ENCODE measurements at places on chromosomes 7 and 10. TPM values are rescaled to one million over a fixed set of nuclear protein-coding genes. Genes with fewer than 3 reads are reported as not detected.

DNA sequence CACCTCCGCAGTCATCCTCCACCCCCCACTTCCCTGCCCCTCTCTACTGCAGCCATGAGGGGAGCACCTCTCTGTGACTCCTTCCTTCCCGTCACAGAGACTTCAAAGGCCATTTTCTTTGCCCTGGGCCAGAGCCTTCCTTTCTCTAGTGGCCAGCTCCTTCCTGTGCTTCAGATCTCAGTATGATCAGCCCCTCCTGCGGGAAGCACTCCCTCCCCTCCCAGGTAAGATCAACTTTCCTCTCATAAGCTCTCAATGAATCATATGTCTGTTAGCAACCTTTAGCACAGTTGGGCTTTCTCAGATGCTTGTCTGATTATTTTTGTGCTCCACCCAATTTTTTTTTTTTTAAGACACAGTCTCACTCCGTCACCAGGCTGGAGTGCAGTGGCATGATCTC lies 241.0 kb upstream of the PRSS1 start:
- no peaks in the 10 kb centered on the region for H3K27me3 ChIP-seq
- H3K4me1 ChIP-seq = peaks cover 23% of the 10 kb centered on the region
- peak; percentile 21 for DNase-seq
- H3K36me3 ChIP-seq = no peaks in the 10 kb centered on the region
- peak overlapping the region; percentile 78 for H3K27ac ChIP-seq
- no peak overlapping the region for H3K4me3 ChIP-seq

FRA10AC1 gene
- 15.1 TPM for total RNA-seq

DNA sequence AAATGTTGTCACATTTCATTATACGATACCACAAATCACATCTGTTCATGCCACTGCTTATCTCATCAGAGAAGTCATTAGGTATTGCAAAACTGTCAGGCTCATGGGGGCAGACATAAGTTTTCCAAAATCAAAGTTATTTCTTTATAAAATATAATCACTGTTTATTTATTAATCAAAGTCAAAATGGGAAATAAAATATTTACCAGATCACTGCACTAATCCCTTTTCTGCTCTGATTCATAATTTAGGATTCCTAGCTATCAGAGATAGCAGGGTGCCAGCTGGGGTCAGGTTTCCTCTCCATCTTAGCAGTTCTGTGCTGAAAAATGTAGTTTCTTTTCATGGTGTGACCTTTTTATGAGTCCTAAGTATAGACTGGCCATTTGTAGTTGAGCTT lies 117.7 kb upstream of the LANCL2 start:
- H3K27ac ChIP-seq = no peak overlapping the region
- H3K36me3 ChIP-seq = no peaks in the 10 kb centered on the region
- peaks cover 13% of the 10 kb centered on the region for H3K27me3 ChIP-seq

GRCh38 chr7:122457969-122458368 lies 153.4 kb upstream of the FEZF1 start:
- H3K27ac ChIP-seq = no peak overlapping the region
- DNase-seq = no peak

GRCh38 chr7:87498893-87499292 lies 23.4 kb upstream of the ABCB4 start:
- no peaks in the 10 kb centered on the region for H3K4me1 ChIP-seq
- no peak overlapping the region for H3K4me3 ChIP-seq
- no peaks in the 10 kb centered on the region for H3K36me3 ChIP-seq
- no peak overlapping the region for H3K27ac ChIP-seq
